ENCODE measurements at places on chromosomes 3 and 15. TPM values are rescaled to one million over a fixed set of nuclear protein-coding genes. Genes with fewer than 3 reads are reported as not detected.

The GABRR3 gene
- total RNA-seq = not detected

The IGF2BP2 gene
- 1.2 TPM for total RNA-seq

- H3K27me3 ChIP-seq = no peaks in the 10 kb centered on the region
- H3K27ac ChIP-seq = no peak overlapping the region
- H3K4me1 ChIP-seq = no peaks in the 10 kb centered on the region
- H3K4me3 ChIP-seq = no peak overlapping the region
- no peaks in the 10 kb centered on the region for H3K36me3 ChIP-seq
- DNase-seq = no peak
Measured at GRCh38 chr15:43702174-43702573, 8.5 kb downstream of the CKMT1A start.

DNA sequence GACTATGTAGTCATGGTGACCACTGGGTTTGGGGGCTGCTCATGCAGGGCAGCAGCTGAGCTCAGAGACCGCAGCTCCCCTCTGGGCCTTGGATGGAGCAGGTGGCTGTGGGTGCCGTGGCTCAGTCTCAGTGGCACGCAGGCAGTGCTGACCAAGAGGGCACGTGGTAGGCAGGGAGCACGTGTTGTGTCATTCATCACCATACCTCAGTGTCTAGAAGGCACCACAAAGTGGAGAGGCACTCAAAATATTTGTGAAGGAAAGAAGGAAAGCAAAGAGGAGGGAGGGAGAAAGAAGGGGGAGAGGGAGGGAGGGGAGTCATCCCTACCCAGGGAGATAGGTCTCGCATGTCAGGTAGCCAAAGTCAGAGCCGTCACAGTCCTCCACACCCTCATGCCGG is 26.1 kb downstream of the EAF1 start:
- no peaks in the 10 kb centered on the region for H3K4me1 ChIP-seq
- no peak overlapping the region for H3K27ac ChIP-seq
- no peaks in the 10 kb centered on the region for H3K36me3 ChIP-seq

- H3K27me3 ChIP-seq = no peaks in the 10 kb centered on the region
- H3K4me1 ChIP-seq = peaks cover 12% of the 10 kb centered on the region
- no peak overlapping the region for H3K27ac ChIP-seq
- no peak overlapping the region for H3K4me3 ChIP-seq
- DNase-seq = no peak
- H3K36me3 ChIP-seq = no peaks in the 10 kb centered on the region
Measured at GRCh38 chr15:74384881-74385643, 17.6 kb upstream of the CYP11A1 start.

- DNase-seq = no peak
- H3K36me3 ChIP-seq = no peaks in the 10 kb centered on the region
- H3K4me1 ChIP-seq = peaks cover 8% of the 10 kb centered on the region
- no peak overlapping the region for H3K4me3 ChIP-seq
Measured at GRCh38 chr3:24158761-24159454, 213.8 kb downstream of the NR1D2 start.

DNA sequence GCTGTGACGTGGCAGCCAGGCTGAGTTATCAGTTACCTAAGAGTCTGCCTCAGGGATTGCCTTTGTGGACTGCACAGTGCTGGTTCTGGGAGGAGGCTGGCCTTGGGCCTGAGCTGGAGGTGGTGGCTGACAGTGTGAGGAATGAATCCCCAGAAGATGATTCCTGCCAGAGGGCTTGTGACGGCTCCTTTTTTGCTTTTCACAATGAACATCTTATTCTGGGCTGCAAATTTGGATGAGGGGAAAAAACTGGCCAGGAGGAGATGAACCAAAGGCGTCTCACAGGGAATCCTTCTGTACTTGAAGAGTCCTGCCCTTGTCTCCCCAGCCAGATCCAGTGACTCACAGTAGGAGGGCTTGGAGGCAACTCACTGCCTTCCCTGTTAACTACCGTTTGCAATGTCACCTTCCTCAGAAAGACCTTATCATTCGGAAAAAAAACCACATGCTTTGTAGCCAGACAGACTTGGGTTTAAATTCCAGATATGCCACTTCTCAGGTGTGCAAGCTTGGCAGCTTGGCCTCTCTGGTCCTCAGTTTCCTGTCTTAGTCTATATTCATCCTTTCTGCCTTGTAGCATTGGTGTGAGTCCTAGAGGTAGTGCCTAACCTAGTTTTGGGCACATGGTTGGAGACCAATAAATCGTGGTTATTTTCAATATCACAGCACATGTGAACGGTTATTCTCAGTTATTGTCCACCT is 19.1 kb downstream of the ST6GAL1 start:
- peak overlapping the region; percentile 64 for H3K27ac ChIP-seq
- H3K27me3 ChIP-seq = no peaks in the 10 kb centered on the region
- DNase-seq = no peak
- H3K36me3 ChIP-seq = no peaks in the 10 kb centered on the region
- H3K4me3 ChIP-seq = no peak overlapping the region

GRCh38 chr3:93910097-93910496 is 63.6 kb downstream of the PROS1 start:
- no peaks in the 10 kb centered on the region for H3K27me3 ChIP-seq
- no peaks in the 10 kb centered on the region for H3K4me1 ChIP-seq
- H3K27ac ChIP-seq = no peak overlapping the region
- no peak overlapping the region for H3K4me3 ChIP-seq
- no peak for DNase-seq
- no peaks in the 10 kb centered on the region for H3K36me3 ChIP-seq

DNA sequence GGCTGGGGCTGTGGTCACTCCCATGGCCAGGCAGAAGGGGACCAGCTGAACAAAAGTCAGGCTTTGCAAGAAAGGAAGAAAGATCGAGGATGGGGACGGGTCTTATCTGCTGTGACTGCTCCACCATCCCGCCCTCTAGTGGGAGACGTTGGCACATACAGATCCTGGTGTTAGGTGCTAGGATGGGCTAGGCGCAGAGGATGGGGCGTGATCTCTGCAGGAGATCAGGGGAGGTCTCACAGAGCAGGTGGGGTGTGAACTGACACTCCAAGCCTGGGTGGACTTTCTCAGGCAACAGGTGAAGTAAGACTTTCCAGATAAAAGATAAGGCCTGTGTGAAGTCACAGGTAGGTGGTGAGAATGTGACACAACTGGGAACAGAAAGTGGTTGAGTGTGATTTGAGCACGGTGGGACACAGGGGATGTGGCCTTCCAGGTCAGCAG is 141.9 kb upstream of the SMAD3 start:
- no peaks in the 10 kb centered on the region for H3K27me3 ChIP-seq
- H3K36me3 ChIP-seq = no peaks in the 10 kb centered on the region
- H3K4me1 ChIP-seq = no peaks in the 10 kb centered on the region
- no peak overlapping the region for H3K27ac ChIP-seq
- H3K4me3 ChIP-seq = no peak overlapping the region
- DNase-seq = no peak

DNA sequence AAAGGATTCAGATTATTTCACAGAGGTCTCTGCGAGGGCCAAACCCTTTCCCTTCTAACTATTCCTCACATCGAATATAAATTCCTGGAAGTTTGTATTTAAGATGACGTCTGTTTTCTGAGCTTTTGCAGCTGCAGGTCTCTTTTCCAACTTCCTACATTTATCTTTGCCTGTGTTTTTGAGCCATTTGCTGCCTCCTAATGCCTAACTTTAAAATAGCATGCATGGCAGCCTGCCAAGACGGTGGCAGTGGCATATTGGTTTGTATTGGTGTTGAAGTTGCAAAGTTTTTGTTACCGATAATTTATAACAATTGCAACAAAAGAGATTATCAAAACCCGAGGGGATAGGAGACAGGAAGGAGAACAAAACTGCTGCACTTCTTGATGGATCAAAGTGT is 187.1 kb upstream of the DNAJC19 start:
- H3K36me3 ChIP-seq = no peaks in the 10 kb centered on the region
- H3K4me3 ChIP-seq = no peak overlapping the region
- peak; percentile 13 for DNase-seq
- no peak overlapping the region for H3K27ac ChIP-seq
- H3K27me3 ChIP-seq = no peaks in the 10 kb centered on the region

DNA sequence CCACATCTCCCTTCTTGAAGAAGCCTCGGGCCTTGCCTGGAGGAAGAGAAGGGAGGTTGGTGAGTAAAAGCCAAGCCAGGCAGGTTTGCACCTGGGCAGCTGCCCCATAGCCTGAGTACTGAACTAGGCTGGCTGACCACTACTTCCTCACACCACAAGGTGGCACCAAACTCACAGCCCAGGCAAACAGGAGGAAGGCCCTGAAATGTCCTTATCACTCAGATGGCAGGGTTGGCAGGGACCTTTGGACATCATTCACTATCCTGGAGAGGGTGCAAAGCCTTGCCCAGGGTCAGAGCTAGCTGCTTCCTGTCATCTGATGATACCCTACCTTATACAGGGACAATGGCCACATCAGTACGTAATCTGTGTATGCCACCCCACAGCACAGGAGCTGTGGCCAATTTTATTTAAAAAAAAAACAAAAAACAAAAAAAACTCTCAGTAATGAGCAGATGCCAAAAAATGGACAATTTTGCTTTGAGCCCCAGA is 2.2 kb upstream of the GRAMD2A start:
- no peaks in the 10 kb centered on the region for H3K36me3 ChIP-seq
- peak; percentile 76 for DNase-seq
- no peaks in the 10 kb centered on the region for H3K27me3 ChIP-seq

DNA sequence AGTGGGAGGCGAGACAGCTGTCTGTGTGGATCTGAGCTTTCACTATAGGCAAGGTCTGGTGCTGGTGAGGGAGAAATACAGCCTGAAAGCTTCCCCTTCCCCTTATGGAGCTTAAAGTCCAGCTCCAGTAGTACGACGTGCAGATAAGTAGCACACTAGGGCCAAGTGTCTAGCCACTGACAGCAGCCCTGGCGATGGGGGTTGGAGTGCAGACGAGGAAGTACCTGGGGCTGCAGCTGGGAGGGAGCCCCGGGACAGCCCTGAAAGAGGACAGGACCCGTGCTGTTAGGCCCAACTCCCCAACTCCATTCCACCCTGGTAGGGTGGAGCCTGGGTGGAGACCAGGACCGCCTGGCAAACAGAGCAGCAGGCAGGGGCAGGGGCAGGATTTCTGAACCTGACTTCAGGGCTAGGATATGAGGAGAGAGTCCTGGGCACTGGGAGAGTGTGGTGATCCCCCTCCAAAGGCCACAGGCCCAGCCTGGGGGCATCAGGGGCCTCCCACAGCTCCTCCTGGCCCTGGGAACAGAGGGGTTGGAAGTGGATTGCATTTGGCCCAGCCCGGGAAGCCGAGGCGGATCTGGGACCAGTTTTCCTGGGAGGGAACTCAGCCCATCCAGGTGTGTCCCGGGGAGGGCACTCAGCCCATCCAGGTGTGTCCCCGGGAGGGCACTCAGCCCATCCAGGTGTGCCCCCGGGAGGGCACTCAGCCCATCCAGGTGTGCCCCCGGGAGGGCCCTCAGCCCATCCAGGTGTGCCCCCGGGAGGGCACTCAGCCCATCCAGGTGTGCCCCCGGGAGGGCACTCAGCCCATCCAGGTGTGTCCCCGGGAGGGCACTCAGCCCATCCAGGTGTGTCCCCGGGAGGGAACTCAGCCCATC is 42.8 kb downstream of the BDH1 start:
- H3K27me3 ChIP-seq = no peaks in the 10 kb centered on the region
- H3K4me3 ChIP-seq = no peak overlapping the region
- H3K4me1 ChIP-seq = no peaks in the 10 kb centered on the region
- no peaks in the 10 kb centered on the region for H3K36me3 ChIP-seq
- H3K27ac ChIP-seq = no peak overlapping the region
